ENCODE measurements at places on chromosomes 3 and 15. TPM values are rescaled to one million over a fixed set of nuclear protein-coding genes. Genes with fewer than 3 reads are reported as not detected.

Gene IL17RB
- total RNA-seq, result 0.33 TPM

Gene SFMBT1
- 12.9 TPM for total RNA-seq

- no peak for DNase-seq
Measured at GRCh38 chr3:156657862-156658731, 16.3 kb upstream of the TIPARP start.

DNA sequence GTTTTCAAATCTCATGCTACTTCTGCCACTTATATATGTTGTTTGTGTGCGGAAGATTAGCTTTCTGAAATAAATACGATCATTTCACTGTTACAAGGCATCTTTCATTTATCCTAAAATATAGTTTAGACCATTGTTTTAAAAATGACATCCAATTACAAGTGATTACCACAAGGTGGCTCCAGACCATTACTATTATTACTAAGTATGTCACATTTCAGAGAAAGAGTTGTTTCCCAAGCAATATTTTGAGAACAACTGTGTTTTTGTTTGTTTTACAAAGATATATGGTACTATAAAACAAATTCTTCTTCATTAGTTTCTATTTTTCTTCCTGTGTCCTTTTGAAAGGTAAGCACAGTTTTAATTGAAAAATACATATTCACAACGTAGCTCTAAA lies 136.0 kb upstream of the RAP2B start:
- peak; percentile 52 for DNase-seq

GRCh38 chr15:64774629-64775493 lies 528 bp downstream of the RBPMS2 start:
- DNase-seq, result no peak

GRCh38 chr3:172581757-172582166 lies 58.5 kb upstream of the TNFSF10 start:
- no peak for DNase-seq
